Stimulated activated CD4-positive, alpha-beta T cell treated with anti-CD3 and anti-CD28 coated beads, Interleukin-15, amount 100 ng/mL, for 1 hour (primary cell): ENCODE measurements at places on chromosomes 2 and 18.

DNA sequence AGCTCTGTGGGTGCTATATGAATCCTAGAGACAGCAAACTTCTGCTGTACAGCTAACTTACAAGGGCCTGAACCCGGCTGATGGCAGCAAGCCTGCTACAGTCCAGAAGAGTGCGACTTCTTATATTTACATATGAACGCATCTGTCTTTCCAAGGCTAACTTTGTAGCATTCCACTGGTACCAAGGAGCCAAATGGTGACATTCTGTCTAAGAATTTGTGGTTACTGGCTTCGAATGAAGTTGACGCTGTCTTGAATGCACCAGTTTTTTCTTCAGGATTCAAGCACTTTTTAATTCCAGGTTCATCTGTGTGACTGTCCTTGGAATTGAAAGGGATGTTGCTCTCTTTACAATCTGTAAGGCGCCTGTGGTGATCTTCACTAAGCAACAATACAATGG lies 42.4 kb downstream of the THUMPD2 start:
- DNase-seq = no peak

DNA sequence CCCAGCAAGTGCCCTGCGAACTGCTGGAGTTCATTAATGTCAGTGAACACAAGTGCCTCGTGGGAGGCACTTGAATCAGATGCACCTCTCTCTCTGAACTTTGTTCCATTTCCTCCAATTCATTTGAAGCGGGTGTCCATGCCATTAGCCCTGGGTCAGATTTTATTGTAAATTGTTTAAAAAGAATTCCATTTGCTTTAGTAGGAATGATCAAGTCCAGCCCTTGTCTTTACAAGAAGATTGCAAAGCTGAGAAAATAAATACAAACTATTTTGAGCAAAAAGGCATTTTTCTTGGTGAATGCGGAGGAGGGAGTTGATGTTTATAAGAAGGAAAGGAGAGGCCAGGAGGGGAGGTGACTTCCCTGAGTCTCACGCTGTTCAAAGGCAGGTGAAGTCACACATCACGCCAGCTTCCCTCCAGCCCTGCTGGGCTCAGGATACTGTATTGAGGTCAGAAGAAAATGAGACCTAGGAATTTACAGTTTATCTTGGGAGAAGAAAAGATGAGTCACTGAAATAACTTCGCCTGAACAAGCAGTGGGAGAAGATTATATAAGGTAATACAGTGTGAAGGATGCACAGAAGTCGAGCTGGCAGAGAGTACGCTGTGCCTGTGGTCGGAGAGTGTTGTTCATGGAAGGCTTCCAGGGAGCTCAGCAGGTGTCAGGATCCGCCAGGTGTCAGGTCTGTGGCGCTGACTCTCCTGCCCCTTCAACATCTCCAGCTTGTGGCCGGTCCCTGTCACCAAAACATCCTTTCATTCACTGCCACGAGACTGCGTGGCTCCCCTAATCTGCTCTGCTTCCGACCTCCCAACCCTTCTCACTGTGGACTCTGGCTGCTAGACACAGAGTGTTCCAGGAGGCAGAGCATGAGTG lies 36.5 kb downstream of the EFR3B start:
- no peak for DNase-seq

DNA sequence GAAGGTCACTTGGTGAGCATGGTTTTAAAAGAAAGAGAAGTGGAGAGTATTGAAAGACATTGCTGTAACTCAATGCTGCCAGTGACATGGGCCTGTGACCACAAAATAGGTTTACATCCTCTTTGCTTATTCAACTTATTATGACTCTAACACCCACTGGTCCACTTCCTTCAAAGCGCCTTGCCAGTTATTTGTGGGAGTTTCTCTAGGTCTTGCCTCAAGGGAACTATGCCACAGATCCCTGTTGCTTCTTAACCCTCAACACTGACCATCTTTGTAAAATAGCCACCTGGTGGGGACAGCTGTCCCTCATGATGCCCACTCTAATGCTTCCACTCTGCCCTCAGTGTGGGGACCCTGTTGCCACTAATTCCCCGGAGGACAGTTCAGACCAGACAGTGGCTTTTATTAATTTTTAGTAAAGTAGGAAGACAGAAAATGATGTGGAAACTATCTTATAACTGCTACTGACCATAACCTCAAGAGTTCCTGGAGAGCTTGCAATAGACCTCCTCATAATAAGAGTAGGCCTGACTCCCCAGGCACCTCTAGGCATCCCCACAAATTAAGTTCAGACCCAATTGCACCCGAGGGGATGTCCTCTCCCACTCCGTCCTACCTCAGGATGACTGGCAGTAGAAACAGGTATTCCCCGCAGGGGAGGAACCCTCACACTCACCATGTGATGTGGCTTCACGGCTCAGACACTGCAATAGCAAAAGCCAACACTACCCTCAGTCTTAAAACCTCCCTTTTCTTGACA lies 31.3 kb upstream of the SLC25A52 start:
- DNase-seq = no peak

DNA sequence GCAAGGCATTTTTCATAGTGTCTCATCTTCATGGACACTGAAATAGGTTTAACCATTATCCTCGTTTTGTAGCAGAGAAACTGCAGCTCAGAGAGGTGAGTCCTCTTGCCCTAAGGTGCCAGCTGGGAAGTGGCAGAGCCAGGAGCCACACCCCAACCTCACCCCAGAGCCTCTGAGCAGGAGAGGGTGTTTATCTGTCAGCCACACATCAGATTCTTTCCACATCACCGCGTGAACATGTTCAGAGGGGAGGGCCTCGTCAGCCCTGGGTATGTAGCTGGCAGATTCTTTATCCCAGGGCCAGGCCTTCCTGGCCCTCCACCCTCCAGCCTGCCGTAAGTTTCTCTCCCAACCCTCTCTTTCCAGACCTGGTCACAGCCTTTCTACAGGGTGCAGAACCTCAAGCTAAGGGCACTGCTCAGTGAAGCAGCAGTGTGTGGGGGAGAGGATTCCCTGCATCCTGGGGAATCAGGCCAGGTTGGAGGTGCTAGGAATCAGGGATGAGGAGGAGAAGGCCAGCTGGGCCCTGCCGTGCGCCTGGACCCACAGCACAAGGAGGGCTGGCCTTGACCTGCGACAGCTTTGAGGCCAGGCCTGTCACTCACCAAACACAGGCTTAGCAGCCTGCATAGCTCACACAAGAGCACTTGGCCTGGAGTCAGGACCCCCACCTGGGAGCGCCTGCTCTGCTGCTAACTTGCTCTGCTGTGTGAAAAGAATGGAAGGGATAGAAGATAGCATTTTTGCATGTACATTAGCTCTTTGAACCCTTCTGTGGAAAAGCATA lies 111.3 kb upstream of the MCFD2 start:
- no peak for DNase-seq
